CD8-positive, alpha-beta memory T cell (primary cell): ENCODE measurements at places on chromosomes 1 and 21.

GRCh38 chr1:84083307-84083706 is 60.8 kb upstream of the PRKACB start:
- H3K27ac ChIP-seq, result no peak overlapping the region
- peaks cover 10% of the 10 kb centered on the region for H3K4me1 ChIP-seq

DNA sequence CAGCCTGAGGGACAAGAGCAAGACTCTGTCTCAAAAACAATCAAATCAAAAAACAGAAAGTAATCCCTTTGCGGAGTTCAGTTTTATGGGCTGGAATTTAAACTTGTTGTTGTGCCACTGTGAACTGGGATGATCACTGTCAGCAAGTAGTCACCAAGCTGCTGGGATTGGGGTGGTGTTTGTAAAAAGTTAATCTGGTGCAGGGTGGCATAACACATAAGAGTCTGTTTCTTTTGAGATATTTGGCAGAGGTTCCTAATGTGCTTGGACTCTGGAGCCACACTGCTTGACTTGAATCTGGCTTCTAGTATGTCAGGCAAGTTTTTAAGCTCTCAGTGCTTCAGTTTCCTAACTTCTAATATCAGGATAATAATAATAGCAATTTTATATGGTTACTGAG is 6.6 kb downstream of the CLIC4 start:
- H3K4me1 ChIP-seq, result no peaks in the 10 kb centered on the region
- no peaks in the 10 kb centered on the region for H3K27me3 ChIP-seq
- H3K4me3 ChIP-seq, result no peak overlapping the region
- no peak for DNase-seq
- H3K27ac ChIP-seq, result no peak overlapping the region

GRCh38 chr1:118323246-118323645 is 138.2 kb upstream of the SPAG17 start:
- no peaks in the 10 kb centered on the region for H3K36me3 ChIP-seq
- no peak overlapping the region for H3K4me3 ChIP-seq

DNA sequence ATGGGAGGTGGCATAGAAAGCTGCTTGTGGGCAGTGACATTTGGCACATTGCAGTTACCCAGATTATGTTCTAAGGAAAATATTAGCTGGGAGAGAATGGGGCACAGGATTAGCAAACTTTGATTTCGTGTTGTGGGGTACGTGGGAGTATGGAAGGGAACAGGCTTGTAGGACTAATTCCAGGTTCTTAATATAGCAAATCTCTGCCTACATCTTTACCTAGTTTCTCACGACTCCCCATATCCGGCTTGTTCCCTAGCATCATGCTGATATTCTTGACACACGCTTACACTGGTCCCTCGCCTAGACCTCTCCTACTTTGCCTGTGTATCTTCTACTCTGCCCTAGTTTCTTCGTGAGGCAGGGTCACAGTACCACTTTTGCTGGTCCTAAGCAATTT is 293.9 kb upstream of the PLXNA2 start:
- no peaks in the 10 kb centered on the region for H3K36me3 ChIP-seq
- H3K4me1 ChIP-seq, result no peaks in the 10 kb centered on the region
- H3K27me3 ChIP-seq, result no peaks in the 10 kb centered on the region
- no peak overlapping the region for H3K27ac ChIP-seq

- H3K36me3 ChIP-seq, result no peaks in the 10 kb centered on the region
- H3K27ac ChIP-seq, result no peak overlapping the region
- H3K4me1 ChIP-seq, result no peaks in the 10 kb centered on the region
Measured at GRCh38 chr1:201792534-201793305, 36.2 kb upstream of the IPO9 start.

DNA sequence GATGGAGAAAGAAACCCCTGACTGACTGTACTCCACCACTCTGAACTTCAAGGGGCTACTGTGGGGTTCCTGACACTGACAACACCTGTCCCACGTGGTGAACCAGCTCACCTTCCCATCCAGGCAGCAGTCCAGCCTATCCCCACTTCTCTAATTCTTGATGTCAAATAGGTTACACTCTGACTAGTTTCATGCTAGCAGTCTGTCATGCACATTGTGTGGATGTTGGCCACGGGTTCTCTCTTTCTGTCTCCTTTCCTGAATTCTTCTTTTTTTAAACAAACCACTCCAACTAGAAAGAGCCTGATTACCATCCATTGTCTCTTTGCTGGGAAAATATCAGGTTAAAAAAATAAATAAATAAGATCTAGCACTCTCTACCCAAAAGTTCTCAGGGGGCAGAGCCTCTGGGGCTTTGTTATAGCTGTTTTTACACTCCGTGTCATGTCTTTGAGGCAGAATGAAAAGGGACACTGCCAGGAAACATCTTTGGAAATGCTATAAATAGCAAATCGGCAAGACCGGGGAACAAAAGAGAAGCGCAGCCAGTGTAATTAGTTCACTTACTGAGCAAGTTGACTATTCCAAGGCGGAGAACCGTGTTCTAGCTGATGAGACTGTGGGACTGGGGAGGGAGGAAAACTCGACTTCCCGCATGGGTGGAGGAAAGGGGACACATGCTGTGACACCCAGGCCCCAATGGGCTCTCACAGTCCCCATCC is 356.1 kb downstream of the OMA1 start:
- no peak for DNase-seq
- no peaks in the 10 kb centered on the region for H3K4me1 ChIP-seq
- H3K4me3 ChIP-seq, result no peak overlapping the region
- H3K27ac ChIP-seq, result no peak overlapping the region
- H3K36me3 ChIP-seq, result no peaks in the 10 kb centered on the region
- H3K27me3 ChIP-seq, result no peaks in the 10 kb centered on the region
